ENCODE measurements at places on chromosomes 5 and 9.

DNA sequence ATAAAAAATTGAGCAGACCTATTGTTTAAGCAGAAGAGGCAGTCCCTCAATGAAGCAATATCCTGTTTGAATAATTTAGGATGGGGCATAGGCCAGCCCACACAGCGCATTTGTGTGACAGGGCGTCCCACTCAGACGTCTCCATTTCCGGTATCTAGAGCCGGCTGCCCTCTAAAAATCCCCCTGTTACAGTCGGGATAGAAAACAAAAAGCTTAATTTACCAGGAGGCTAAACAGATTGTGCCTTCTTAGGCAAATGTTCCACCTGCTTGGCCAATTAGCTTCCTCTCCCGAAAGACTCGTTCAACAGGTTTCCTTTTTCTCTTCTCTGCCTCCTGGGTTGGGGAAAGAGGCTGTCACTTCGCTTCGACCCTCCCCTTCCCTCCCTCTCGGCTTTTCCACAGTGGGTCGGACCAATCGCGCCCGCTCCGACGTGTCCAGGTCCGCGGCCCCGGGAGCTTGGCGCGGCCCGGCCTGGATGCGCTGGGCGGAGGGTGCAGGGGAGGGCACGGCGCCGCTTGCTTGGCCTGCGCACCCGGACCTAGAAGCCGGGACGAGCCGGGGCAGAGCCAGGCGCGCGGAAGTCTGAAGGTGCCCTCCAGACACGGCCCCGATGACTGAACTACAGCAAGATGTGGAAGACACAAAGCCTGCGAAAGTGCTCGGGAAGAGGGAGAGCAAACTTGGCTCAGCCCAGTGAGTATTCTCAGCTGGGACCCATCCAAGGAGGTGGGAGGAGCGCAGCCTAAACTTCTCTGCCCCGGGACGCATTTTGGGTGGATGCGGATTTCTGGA, at the start of gene GRAMD2B:
TSS of gene GRAMD2B (plus strand) at position 416 of the 795 bp plus-strand sequence. CDS start at position 614, 198 bp downstream.
- DNase-seq = peak; percentile 38

DNA sequence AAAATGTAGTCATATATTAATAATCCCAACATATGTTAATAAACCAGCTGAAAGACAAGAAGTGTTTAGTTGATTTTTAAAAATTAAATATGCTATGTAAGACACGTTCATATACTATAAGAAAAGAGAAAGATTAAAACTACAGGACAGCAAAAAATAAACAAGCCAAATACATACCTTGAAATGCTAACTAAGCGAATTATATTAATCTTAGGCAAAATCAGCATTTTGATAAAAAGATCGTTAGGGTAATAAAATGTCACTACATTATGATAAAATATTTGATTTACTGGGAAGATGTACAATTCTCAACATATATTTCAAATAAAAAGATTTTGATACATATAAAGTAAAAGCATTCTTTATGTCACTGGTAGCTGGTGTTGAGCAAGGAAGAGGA, 938.3 kb downstream of the PTPRD start:
- DNase-seq = no peak

- DNase-seq = no peak
Observed at GRCh38 chr9:10875752-10876151, 262.9 kb upstream of the PTPRD start.

DNA sequence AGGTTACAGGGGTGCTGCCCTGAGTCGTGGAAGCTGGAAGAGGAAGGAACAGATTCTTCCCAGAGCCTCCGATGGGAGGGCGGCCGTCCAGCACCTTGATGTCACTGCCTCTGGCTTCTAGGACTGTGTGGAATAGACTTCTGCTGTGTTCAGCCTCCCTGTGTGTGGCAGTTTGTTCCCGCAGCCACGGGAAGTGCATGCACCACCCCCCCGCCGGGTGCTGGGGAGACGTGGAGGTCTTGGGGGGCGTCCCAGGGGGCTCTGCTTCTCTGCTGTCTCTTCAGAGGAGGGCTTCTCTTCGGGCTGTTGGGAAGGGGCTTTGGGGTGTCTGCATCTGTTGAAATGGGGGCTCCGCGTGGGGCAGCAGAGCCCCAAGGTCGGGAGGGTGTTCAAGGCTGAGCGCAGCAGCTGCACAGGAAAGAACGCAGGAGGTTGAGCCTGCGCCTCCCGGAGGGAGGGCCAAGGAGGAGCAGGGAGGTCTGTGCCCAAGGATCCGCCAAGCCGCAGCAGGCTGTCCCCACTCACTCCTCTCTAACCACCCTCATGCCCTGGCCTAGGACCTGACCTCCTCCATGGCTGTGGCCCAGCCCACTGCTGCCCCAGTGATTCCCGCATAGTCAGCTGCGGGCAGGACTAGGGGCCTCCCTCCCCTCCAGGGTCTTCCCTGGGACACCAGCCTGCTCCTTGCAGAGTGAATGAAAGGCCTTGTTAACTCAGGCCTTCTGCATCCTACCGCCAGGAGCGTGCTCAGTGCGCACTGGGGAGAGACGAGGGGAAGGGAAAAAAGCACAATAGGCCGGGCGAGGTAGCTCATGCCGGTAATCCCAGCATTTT, 45.0 kb downstream of the ROPN1L start:
- DNase-seq = no peak

GRCh38 chr5:40360685-40361084, 319.0 kb upstream of the PTGER4 start:
- DNase-seq = no peak

DNA sequence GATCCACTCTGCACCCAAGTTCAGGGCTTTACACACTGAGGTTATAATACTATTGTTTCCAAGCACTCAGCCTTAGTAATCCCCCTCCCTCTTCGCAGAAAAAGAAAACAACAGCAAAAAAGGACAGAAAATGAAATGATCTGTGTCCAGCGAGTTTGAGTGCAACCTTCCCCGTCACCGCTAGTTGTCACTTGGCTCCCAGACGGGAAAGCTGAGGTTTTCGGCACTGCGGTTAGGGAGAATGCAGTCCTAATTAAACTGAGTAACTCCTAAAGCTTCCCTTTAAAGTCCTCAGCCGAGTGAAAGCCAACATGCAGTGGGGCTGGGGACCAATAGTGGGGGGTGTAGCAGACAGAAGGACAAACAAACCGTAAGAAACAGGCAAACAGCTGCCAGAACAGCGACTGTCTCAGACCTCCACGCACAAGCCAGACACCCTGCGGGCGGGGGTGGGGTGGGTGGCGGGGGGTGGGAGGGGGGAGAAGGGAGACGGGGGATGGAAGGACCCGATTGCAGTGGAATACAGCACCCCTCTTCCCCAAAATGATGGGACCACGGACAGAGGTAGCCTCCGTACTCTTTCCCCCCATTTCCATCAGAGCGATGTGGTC, 680 bp downstream of the GLRA1 start:
- no peak for DNase-seq

GRCh38 chr5:176687247-176687646, 40.0 kb downstream of the TSPAN17 start:
- no peak for DNase-seq

DNA sequence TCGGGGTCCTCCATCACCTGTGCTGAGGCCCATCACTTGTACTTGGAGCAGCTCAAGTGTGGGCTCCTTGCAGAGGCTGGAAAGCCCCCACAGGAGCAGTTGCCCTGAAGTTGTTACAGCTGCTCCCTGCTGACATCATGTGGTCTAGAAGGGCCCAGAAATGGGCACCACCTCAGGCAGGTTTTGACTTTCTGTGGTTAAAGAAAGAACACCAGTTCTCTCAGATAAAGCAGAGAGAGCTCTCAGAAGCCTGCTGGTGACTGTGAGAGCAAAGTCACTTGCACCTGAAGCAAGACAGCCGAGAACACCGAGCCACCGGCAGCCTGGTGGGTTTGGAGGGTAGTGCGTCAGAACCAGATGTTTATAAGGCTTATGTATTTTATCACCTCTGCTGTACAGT, 70.4 kb downstream of the MVB12B start:
- DNase-seq = peak; percentile 39

GRCh38 chr5:73339051-73339575, 109.5 kb downstream of the FOXD1 start:
- DNase-seq = no peak

DNA sequence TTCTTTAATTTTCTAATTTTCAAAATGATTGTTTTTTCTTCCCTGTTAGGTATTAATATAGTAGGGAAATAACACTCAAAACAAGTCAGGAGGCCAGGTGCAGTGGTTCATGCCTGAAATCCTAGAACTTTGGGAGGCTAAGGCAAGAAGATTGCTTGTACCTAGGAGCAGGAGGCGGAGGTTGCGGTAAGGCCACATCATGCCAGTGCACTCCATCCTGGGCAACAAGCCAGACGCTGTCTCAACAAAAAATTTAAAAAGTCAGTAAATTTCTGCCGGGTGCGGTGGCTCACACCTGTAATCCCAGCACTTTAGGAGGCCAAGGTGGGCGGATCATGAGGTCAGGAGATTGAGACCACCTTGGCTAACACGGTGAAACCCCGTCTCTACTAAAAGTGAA, 10.2 kb upstream of the CDK7 start:
- no peak for DNase-seq

GRCh38 chr5:27473307-27474046, 435.1 kb upstream of the CDH9 start:
- no peak for DNase-seq

DNA sequence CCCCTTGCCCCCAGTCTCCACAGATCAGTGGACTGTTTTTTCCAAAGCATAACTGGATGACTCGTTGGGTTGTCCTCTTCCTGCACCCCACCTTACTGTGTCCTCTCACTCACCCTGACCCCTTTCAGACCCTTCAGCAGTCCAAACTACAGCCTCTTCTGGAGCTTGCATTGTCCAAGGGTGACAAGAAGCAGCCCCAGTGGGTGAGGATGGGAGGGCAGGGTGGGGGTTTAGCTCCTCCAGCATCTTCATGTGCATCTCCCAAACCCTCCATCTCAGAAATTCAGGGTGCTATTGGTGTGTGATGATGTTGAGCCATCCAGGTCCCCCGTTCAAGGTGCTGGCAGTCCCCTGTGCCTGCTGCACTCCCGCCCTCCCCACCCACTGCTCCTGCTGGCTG, 62.4 kb upstream of the COL15A1 start:
- DNase-seq = no peak

DNA sequence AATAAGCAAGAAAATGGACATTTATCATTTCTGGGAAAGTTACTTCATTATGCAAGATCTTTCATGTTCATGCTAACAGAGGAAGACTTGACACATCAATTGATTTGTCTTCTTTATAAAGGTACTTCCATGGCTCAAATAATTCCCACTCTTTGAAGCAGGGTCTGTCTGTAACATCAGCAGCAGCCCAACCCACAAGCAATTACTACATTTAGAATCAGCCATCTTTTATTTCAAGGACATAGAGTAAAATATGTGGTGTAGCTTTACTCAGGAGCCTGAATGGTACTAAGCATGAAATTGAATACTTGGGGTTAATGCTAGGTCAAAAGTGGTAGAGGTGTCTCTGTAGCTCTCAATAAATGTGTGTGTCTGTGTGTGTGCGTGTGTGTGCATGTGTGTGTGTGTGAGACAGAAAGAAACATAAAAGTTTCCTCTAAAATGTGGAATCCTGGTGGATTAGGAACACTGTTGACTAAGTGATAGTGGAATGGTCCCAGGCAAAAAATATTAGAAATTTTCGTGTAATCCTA, 581.1 kb downstream of the CAAP1 start:
- DNase-seq = no peak

DNA sequence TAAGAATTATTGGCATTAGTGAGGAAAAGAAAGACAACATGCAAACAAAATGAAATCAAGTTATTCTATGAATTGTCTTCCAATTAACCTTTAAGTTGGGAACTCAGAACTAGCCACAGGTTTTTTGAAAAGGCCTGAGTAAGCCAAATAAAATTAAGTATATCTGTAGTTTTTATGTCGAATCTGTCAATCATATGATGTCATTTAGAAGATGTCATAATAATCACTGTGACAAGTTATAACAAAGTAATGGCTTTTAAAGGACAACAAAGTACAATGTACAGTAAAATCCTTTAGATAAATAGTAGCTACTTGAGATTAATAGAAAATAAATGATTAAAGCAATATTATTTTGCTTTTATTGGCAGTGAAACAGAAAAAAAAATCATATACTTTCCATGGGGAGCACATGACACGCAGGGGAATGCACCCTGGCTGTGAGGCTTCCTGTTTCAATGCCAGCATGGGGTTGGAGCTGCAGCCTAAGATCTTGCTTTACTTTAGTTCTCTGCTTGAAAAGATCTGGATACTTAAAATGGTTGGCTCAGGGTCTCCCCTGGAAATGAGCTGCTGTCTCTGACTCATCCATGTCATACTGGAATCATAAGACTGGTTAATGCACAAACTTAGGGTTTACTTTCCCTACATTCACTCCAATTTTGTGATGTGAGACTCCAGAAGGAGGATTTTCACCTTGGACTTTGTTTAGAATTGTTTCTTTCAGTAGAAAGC, 284.3 kb downstream of the TAF11L14 start:
- no peak for DNase-seq

GRCh38 chr5:113274836-113275414, 159.9 kb downstream of the TSSK1B start:
- no peak for DNase-seq

DNA sequence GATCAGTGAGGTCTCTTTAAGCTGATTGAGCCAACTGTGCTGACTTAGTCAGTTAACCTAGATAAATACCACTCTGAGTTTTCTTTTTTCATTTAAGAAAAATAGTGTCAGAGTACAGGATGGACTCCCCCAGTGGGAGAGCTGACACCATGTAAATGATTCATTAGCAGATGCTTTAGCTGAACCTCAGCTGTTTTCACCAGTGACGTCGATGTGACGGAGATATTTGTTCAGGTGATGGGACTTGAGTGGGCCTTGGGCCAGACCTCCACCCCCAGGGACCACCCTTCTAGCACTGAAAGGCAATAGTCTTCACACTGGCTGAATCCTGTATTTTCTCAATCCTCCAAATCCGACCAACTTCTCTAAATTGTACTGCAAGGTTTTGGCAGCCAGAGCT, 196.1 kb downstream of the GAS1 start:
- no peak for DNase-seq

All from activated T-cell treated with anti-CD3 and anti-CD28 coated beads for 1 hour (primary cell).